ENCODE measurements at places on chromosomes 6 and 20. TPM values are rescaled to one million over a fixed set of nuclear protein-coding genes. Genes with fewer than 3 reads are reported as not detected.
A peak's percentile ranks its signal among the peaks of the same experiment; 100 is the strongest.

DNA sequence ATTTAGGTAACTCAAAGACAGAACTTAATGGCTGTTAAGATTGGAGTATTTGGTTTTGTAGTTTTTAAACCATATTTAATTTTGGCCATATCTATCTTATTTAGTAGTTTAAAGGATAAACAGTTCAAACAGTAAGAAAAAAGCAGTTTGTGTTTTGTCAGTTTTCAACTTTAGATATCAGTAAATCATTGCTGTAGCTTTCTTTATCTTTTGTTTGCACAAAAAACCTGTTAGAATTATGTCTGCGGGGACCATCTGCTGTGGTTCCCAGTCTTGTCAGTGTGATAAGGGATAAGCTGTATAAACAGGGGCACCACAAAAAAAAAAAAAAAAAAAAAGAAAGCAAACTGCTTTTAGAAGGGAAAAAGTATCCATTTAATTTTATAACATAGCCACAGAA is 40.9 kb downstream of the CDKAL1 start:
- peaks cover 4% of the 10 kb centered on the region for H3K36me3 ChIP-seq
- no peak overlapping the region for H3K27ac ChIP-seq
- no peak overlapping the region for H3K4me3 ChIP-seq
- DNase-seq: no peak

PKIG gene
- polyA plus RNA-seq: 38.4 TPM

DNA sequence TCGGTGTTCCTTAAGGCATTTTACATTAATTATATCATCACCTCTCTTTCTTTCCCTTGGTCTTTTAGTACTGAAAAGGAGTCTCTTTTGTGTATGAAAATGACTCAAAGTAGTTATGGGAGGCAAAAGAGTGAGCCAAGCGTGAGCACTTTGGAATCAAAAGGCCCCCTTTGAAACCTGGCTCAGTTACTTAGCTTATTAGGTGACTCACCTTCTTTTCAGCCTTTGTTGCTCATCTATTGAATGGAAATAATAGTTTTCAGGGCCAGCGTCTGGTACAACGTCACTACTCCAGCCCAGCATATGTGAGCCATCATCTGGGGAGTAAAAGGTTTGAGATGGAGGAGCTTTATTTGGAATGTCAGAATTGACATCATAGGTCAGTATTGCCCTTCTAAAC is 147.4 kb upstream of the SCGN start:
- H3K4me1 ChIP-seq: no peaks in the 10 kb centered on the region
- H3K36me3 ChIP-seq: peaks cover 2% of the 10 kb centered on the region
- H3K4me3 ChIP-seq: no peak overlapping the region
- H3K27ac ChIP-seq: no peak overlapping the region

DNA sequence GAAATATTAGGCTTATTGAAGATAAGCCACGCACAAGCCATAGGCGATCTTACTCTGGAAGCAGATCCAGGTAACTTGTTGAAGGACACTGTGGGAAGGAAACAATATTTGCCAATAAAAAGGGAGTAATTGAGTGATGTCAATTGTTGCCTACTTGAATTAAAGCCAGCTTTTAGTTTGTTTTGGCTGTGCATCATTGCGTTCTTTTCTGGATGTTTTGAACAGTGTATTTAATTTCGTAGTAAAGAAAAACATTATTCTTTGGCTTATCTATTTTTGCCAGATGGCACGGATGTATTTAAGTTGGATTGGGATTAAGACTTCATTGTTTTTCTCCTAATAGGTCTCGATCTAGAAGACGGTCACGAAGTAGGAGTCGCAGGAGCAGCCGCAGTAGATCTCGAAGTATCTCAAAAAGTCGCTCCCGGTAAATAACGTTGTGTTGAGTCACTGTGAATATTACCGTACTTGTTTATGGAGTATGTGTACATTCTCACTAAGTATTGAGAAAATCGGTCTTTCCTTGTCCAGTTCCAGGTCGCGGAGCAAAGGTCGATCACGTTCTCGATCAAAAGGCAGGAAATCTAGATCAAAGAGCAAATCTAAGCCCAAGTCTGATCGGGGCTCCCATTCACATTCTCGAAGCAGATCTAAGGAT is 2.6 kb downstream of the SRSF6 start:
- no peak overlapping the region for H3K4me3 ChIP-seq
- no peak for DNase-seq
- no peak overlapping the region for H3K27ac ChIP-seq
- peaks cover 6% of the 10 kb centered on the region for H3K4me1 ChIP-seq
- H3K36me3 ChIP-seq: peaks cover 27% of the 10 kb centered on the region
- H3K27me3 ChIP-seq: no peaks in the 10 kb centered on the region

SLC17A1 gene
- 0.07 TPM for polyA plus RNA-seq

SYCP2L gene
- polyA plus RNA-seq: 0.40 TPM

ZC2HC1B gene
- 0.09 TPM for polyA plus RNA-seq

GRCh38 chr20:37902504-37903313 is at the start of gene VSTM2L:
Gene VSTM2L, plus strand, starts transcription at chr20:37903127. Its CDS starts 224 bp downstream, at chr20:37903351.
- DNase-seq: no peak
- peaks cover 12% of the 10 kb centered on the region for H3K27me3 ChIP-seq
- H3K36me3 ChIP-seq: no peaks in the 10 kb centered on the region
- H3K4me3 ChIP-seq: peak within 1 kb of the TSS; percentile 28
- no peaks in the 10 kb centered on the region for H3K4me1 ChIP-seq
- no peak within 1 kb of the TSS for H3K27ac ChIP-seq

PKHD1 gene
- polyA plus RNA-seq: not detected

DYNLT2 gene
- 0.89 TPM for polyA plus RNA-seq

GRCh38 chr6:107083047-107083768 is 32.1 kb downstream of the BEND3 start:
- H3K4me3 ChIP-seq: no peak overlapping the region
- no peaks in the 10 kb centered on the region for H3K4me1 ChIP-seq
- H3K27ac ChIP-seq: no peak overlapping the region
- H3K36me3 ChIP-seq: no peaks in the 10 kb centered on the region

GRCh38 chr20:18039063-18039462 is 18.7 kb downstream of the OVOL2 start:
- no peak for DNase-seq
- no peak overlapping the region for H3K27ac ChIP-seq
- H3K27me3 ChIP-seq: no peaks in the 10 kb centered on the region
- H3K36me3 ChIP-seq: no peaks in the 10 kb centered on the region

PNRC1 gene
- polyA plus RNA-seq: 72.3 TPM

SLC17A2 gene
- not detected for polyA plus RNA-seq

DNA sequence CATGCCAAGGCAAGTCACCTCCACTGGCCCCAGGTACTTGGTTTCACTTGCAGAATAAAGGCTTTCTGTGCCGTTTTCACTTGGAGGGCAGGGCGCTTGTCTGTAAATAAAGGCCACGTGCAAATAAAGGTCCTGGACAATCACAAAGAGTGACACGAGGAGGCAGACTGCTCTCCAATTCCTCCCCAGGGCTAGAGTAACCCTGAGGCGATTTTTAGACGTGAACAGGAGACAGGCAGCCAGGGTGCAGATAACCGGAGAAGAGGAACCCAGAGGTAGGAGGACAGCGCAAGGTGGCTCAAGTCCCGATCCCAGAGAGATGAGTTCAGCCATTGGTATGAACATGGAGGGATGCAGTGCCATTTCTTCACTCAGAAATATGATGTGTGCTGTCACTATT is 327.4 kb downstream of the KIF16B start:
- no peak overlapping the region for H3K27ac ChIP-seq
- H3K36me3 ChIP-seq: no peaks in the 10 kb centered on the region
- no peaks in the 10 kb centered on the region for H3K4me1 ChIP-seq
- no peak for DNase-seq
- H3K27me3 ChIP-seq: peaks cover 6% of the 10 kb centered on the region

DNA sequence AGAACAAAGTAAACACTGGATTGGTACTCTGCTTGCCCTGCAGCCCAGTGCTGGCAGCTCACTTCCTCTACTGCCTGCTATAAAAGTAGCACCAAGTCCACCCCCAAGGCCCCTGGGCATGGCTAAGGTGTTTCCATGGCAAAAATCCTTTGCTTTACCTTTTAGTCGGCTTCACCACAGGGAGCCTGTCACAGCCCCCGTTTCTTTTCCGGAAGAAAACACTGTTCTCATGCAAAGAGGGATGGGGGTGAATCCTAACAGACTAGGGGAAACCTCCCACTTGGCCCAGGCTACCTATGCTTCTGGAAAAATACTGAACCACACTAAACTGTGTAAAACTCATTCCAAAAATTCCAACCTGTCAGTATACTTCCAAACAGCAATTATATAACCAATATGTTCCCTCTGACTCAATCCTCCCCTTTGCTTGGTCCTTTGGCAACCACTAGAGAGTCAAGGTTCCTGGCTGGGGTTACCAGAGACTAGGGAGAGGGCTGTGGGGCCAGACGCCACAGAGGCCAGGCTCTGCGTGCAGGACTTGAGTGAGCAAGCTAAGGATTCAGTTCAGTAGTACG is 16.1 kb downstream of the PPIL1 start:
- no peak overlapping the region for H3K27ac ChIP-seq
- no peaks in the 10 kb centered on the region for H3K27me3 ChIP-seq
- H3K4me3 ChIP-seq: no peak overlapping the region
- peaks cover 38% of the 10 kb centered on the region for H3K36me3 ChIP-seq
- no peak for DNase-seq
